ENCODE measurements at places on chromosomes 7 and 10.

DNA sequence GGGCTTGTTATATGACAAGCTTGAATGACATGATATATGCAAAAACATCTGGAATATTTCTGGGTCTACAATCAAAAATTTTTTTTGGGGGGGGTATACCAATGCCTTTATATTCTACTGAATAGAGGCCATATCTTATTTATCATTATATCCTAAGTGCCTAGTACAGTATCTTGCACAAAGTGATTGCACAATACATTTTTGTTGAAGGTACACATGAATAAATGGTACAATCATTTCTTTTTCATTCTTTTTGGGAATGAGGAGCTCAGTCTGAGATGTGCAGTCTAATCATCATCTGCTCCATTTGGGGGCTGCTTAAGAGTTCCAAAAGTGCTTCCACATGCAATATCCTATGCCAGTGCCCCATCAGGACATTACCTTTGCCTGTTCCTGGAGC is 214.6 kb downstream of the KIF20B start:
- DNase-seq, result no peak

DNA sequence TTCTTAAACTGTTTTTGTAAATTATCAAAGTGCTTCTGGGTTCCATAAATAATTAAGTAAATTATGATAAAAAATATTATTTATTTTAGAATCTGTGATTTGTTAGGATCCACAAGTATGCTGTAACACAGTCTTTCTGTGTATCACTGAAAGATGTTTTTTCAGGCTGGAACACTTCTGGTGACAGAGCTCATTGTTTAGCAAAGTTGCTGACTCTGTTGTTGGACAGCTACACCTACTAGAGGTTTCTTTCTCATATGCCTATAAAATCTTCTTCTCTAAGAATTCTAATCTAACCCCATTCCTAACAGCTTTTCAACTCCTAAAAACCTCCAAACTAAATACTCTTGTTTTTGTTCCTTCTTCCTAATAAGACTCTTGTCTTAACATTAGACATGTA is 176.8 kb downstream of the THSD7A start:
- no peak for DNase-seq

DNA sequence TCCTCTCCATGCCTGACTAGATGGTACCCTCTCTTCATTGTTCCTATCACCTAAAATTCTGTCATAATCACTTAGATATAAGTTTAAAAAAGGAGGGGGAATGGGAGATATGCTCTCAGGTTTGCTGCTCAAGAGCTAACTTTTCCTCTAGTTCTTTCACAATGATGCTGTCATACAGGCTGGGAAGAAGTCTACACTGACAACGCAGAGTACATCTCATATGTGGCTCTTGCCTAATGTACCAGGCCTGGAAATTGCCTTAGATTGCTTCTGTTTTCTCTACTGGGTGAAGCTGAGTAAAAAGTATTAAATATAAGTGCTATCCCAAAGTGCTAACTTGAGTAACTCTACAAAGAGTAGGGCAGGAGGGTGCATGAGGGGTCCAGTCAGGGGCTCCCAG is 43.8 kb upstream of the BET1 start:
- no peak for DNase-seq

GRCh38 chr7:112018305-112019030 is 187.7 kb downstream of the DOCK4 start:
- DNase-seq, result no peak

GRCh38 chr10:88525371-88526069 is 57.6 kb downstream of the RNLS start:
- DNase-seq, result peak; percentile 74

DNA sequence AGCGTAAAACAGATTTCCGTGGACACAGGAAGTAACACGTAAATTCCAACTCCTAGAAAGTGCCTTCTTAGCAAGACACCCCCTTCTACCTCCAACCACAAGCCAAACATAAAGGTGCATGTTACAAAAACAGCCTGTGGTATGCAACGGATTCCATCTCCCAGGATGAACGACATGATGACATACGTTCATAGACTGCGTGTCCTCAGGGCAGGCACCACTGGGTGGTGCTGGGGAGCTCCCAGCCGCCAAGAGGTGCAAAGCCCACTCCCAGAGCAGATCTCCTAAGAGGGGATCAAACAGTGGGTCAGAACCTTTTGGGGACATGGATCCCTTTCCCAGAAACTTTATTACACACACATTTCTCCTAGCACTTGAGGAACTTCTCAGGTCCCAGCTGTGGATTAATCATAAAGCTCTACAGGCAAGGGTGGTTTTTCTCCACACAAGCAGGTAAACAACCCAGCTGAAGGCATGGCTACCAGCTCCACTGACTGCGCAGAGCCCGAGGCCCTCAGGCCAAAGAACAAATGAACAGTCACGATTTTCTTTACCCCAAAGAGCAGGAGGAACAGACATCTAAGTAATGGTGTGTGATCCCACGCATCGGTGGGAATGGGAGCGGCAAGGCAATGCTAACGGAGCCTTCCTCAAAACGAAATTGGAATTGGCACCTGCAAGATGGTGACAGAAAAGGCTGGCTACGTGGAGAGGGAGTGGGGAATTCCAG is 13.8 kb downstream of the PSAP start:
- DNase-seq, result no peak

All from brain microvascular endothelial cell (primary cell).